ENCODE measurements at places on chromosomes 7 and 10.

DNA sequence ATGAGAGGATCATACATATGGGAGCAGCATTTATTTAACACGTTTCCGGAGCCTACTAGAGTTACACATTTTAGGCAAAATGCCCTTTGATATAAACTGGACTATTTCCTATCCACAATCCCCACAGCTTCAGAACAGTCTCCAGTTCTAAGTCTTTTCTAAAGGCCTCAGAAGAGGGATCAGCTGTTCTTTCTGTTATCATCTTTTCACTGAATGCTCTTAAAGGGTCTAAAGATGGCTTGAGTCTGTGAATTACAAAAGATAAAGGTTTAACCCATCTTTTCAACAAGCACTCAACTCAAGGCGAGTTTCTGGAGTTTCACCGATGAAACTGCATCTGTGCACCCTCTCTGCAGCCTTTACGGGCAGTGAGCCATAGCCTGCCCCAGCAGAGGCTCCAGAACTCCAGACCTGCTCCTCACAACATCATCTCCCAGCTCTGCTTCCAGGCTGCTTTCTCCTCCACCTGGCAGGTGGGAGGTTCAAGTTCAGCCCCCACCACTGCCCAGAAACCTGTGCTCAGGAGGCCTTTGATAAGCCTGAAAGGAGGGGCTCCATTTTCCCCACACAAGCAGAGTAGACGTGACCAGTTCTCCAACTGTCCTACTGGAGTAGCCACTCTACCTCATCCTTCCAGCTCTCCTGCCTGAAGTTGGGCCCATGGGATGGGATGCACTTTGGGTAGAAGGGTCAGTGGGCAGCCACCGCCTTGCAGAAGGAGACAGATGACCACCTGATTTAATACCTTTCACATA, 53.4 kb downstream of the HSPA12A start:
- no peak for DNase-seq

DNA sequence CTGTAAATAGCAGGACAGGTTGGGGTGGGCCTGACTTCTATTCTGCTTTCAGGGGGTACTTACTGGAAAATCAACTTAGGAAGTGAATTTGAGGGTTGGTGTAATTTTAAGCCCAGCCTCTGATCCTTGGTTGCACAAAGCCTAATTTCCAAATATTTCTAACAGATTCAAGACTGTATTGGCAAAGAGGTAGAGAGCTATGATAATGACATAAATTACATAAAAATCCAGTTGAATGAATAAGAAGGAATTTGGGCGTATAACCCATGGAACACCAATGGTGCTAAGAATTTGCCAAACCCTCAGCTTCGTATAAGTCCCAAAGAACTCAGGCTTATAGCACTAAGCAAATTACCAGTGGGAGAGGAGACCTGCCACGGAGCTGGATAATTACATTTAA, 11.9 kb downstream of the CPA4 start:
- DNase-seq = no peak

DNA sequence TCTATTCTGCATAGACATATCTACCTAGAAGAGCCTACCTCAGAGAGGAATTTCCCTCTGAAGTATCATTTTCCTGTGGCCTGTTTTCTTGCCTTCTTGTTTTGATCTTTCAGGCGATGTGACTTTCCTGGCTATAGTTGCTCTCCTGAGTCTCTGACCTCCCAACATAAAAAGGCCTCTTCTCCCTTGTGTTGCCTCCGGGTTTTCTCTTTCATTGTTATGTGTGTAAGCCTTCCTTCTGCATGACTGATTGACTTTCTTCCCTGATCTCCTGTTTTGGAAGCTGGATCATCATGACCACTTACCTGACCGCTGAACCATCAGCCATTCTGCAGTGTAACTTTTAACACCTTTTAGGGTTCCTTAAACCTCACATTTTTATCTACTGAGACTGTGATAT, 441.5 kb upstream of the ETV1 start:
- DNase-seq = no peak

GRCh38 chr10:76331742-76332141, 900.3 kb downstream of the LRMDA start:
- DNase-seq = no peak

Data from GOT3 (cell line).